Hematopoietic multipotent progenitor cell treated with erythropoietin and hydrocortisone succinate and interleukin-3 and kit ligand, for 4 days (in vitro differentiated cells): ENCODE measurements at places on chromosomes 2 and 18.

DNA sequence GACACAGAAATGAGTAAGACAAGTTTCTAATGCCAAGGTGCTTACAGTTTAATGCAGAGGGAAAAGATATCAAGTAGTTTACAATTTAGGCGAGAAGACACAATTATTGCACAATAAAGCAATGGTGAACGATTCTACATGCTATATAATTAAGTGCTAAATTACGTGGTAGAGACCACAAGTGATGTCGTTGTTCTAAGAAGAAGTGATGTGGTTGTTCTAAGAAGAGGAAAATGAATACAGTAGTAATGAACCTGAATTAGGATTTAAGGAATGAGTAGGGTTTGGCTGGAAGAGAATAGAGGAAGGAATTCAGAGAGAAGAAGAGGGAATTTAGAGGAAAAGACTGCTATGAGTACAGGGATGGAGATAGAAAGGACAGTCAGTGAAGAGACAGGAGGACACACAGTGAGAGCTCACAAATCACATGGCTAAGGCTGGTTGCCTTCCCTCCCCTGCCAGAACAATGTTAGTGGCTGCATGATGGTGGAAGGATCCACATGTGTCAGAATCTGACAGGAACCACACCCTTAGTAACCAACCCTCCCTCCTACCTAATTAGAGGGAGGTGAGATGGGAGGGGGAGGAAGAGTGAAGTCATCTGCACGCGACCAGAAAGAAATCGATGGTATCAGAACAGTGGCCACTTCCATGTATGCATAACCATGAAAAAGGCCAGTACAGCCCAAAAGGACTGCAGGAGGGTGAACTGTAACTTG is 44.7 kb downstream of the M1AP start:
- DNase-seq, result peak; percentile 21

DNA sequence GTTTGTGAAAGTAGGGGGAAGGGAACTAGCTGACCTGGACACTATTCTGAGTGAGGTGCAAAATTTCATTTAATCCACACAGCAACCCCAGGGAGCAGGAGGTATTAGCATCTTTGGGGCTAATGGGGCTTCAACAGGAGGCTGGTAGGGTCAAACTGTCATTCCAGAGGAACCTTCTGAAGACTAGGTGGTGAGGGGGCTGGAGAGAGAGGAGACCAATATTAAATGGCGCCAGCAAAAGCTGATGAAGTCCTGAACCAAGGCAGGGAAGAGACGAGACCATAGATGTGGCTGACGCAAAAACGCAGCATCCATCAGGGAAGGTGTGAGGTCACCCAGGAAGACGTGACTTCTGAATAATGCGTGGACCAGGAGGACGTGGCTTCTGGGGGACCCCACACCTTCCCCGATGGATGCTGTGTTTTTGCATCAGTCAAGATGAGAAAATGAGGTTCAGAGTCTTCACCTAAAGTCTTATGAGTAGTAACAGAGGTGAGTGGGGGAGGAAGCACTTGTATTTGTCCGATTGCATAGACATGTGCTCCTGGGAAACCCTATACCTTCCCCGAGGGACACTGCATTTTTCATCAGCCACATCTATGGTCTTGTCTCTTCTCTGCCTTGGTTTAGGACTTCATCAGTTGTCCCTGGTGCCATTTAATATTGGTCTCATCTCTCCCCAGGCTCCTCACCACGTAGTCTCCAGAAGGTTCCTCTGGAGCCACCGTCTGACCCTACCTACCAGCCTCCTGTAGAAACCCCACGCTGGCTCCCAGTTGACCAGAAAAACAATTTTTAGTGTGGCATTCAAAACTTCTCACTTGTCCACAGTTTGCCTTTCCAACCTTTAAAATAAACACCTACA is 188.6 kb downstream of the MYCN start:
- no peak for DNase-seq

DNA sequence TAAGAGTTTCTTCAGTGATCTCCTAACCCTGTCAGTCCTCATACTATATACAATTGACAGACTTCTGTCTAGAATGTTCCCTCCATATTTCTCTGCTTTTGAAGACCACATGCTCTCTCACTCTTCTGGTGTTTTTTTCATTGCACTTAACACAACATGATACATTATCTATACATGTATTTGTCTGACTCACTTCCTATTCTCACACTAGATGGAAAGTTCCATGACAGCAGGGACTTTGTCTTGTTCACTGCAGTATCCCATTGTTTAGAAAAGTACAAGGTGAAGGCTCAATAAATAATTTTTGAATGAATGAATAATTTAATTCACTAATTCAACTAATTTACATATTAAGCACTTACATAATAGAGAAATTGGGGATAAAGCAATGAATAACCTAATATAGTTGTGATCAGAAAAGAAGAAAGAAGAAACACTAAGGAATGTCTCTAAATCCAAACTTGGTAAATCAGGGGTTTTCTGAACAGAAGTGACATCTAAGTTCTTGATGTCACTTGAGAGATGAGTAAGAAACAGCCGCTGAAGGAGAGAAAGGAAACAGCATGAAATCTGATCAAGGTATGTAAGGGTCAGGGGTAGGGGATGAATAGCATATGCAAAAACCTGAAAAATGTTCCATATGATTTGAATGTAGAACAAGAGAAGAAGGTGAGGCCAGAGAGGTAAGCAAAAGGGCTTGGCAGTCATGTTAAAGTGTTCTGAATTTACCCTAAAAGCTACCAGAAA is 42.4 kb downstream of the MBD2 start:
- peak; percentile 31 for DNase-seq

GRCh38 chr2:228072669-228073068 is 108.8 kb downstream of the SPHKAP start:
- DNase-seq, result no peak

DNA sequence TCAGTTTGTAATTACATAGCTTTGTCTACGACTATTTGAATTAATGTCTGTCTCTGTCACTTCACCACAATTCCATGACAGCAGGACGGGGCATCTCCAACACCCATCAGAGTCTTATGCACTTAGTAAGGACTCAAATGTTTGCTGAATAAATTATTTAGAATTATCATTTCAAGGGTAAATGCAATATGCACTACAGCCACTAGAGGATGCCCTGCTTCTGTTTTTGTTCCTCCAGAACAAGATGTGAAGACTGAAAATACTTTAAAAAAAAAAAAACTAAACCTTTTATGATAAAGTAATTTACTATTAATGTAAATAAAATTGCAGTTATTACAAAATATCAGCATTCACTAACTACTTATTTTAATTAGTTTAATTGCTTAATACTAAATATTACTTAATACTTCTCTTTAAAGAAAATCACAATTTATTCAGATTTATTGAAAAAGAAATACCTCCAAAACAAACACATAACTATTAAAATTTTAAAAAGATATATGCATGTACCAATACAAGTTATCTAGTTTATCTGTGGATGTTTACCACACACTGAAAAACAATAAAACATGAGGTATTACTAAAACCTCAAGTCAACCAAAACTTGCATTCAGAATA is 3.2 kb downstream of the PIGN start:
- peak; percentile 83 for DNase-seq

GRCh38 chr2:7243276-7243675 is 326.1 kb downstream of the RNF144A start:
- no peak for DNase-seq

DNA sequence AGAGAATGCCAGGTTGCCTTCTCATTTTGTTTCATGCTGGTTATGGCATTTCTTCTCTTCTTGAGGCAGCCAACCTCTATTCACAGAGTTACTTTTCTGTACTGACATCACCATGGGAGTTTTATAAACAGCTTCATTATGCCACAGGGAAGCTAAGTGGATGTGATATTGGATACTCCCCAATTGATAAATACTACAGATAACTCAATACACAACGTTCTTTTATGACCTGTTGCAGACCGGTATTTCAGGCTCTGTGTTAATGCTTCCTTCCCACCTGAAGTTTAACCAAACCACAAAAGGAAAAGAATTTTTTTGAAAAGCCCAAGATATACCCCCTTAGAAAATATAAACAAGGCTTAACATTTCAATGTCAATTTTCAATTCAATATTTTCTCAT is 258.3 kb upstream of the SOX11 start:
- no peak for DNase-seq

GRCh38 chr2:132595693-132596092 is 74.3 kb downstream of the LYPD1 start:
- no peak for DNase-seq

- no peak for DNase-seq
These were observed 310.5 kb downstream of the SATB2 start for GRCh38 chr2:199147216-199147615.

DNA sequence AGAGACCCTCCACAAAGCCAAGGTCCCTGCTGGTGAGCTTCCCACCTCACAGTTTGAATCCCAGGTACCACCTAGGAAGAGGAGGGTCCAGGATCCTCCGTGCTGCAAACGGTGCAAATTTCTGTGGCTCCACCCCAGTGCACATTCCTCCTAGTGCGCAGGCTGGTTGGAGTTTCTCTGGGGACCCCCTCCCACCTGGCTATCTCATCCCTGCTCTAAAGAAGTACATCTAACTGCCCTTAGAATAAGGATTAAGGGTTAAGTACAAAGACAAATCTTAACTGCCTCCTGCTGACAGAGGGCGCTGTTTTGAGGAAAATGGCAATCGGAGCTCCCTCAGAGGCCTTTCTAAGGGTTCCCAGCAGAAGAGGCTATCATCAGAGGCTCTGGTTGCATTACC is 109.6 kb upstream of the FSIP2 start:
- DNase-seq, result peak; percentile 30

DNA sequence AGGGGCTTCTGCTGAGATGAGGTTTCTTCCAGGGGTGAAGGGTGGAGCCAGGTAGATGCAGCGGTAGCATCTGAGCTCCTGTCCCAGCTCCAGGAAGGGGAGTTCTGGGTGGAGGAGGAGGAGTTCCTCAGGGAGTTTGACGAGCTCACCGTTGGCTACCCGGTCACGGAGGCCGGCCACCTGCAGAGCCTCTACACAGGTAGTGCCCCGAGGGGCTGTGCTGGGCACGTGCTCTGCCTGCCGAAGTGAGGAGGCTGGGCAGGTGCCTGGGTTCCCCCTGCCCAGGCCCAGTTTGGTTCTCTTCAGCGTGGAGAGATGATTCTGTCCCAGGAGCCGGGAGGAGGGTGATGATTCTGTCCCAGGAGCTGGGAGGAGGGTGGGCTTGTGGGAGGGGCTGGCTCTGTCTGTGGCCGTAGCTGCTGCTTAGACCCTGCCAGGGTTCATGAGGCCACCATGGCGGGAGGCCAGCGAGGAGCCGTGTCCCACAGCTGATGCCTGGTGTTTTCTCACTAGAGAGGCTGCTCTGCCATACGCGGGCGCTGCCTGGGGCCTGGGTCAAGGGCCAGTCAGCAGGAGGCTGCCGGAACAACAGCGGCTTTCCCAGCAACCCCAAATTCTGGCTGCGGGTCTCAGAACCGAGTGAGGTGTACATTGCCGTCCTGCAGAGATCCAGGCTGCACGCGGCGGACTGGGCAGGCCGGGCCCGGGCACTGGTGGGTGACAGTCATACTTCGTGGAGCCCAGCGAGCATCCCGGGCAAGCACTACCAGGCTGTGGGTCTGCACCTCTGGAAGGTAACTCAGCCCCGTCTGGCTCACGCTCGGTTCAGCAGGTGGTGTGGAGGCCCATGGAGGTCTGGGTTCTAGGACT is 8.2 kb downstream of the CAPN10 start:
- no peak for DNase-seq

GRCh38 chr2:159226059-159226461 is 60.4 kb downstream of the WDSUB1 start:
- peak; percentile 61 for DNase-seq
